ENCODE measurements at places on chromosomes 5 and 9.

DNA sequence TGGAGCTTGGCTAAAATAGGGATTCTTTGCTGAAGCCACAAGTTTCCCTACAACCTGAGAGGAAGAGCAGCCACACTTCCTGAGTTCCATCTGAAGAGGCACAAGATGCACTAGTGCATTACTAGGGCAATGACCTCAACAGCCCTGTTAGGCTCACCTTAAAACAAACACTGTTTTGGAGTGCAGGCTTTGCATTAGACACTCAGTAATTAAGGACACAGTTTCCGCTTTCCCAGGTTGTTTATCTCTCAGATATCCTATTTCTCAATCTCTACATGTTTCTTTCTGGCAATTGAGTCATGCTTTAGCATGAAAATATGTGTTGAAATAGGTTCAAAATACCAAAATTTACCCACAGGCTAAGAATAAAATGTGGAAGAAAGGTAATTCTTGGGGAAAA lies 34.2 kb downstream of the EMB start:
- no peak for DNase-seq

- peak; percentile 9 for DNase-seq
Measured at GRCh38 chr5:4700069-4700468, 440.1 kb upstream of the ADAMTS16 start.

GRCh38 chr5:9067154-9067553 lies 478.7 kb downstream of the SEMA5A start:
- no peak for DNase-seq

- DNase-seq = no peak
Measured at GRCh38 chr5:135228222-135228621, 170.8 kb downstream of the MACROH2A1 start.

GRCh38 chr5:32087086-32088082 lies 86.7 kb downstream of the GOLPH3 start:
- DNase-seq = no peak

GRCh38 chr5:32625106-32625505 lies 39.7 kb downstream of the SUB1 start:
- DNase-seq = no peak

DNA sequence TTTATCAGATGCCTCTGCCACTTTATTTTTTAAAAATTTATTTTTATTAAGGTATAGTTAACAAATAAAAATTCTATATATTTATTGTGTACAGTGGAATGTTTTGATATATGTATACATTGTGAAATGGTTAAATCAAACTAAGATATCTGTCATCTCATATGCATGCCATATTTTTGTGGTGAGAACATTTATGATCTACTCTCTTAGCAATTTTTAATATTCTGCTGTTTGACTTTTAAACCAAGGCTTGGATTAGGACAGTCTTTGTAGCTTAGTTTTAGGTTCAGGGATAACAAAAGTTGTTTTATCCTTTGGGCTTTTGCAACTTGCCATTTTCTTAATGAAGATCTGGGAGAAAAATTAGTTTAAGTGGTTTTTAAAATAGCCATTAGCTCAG lies 46.0 kb upstream of the CDKN2B start:
- DNase-seq = no peak

GRCh38 chr5:87705876-87706275 lies 293.1 kb upstream of the CCNH start:
- no peak for DNase-seq

GRCh38 chr9:97892421-97892820 lies 29.9 kb downstream of the TRMO start:
- DNase-seq = no peak

- DNase-seq = no peak
Measured at GRCh38 chr5:108375768-108376167, 6.1 kb downstream of the FBXL17 start.

DNA sequence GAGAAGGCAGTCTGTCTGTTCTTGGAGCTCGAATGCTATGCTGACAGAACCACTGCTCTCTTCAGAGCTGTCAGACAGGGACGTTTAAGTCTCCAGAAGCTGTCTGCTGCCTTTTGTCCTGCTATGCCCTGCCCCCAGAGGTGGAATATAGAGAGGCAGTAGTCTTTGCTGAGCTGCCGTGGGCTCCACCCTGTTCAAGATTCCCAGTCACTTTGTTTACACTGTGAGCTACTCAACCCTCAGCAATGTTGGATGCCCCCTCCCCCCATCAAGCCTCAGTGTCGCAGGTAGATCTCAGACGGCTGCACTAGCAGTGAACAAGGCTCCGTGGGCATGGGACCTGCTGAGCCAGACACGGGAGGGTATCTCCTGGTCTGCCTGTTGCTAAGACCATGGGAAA lies 344.2 kb downstream of the TMEM161B start:
- no peak for DNase-seq

- no peak for DNase-seq
Measured at GRCh38 chr5:5183189-5183699, 43.1 kb downstream of the ADAMTS16 start.

DNA sequence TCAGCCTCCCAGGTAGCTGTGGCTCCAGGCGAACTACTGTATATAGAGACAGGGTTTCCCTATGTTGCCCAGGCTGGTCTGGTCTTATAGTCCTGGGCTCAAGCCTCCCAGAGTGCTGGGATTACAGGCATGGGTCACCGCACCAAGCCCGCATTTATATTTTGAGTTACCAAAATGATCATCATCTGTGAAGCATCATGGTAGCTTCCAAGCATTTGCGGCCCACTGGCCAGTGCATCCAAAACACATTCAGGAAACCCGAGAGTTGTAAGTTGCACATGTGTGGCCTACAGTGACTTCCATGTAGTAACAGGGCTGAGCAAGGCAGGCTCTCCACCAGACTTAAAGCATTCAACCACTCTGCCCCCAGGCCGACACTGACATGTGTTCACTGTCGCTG lies 2.3 kb downstream of the BRD3OS start:
- DNase-seq = no peak

DNA sequence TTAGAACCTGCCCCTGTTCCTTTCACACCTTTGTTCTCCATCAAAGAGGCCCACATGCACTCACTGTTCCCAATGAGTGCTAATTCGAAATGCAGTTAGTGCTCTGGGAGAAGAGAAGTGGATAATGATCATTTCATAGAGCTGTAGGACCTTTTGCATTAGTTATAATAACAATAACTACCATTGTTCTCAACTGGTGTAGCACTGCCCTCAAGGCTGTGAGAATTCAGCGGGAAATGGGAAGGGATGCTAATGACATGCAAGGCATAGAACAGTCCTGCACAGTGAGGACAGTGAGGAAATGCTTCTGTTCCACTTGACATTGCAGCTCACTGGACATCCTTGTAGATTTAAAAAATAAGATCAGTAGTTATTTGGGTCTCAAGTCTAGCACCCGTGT lies 187.4 kb downstream of the FBXL7 start:
- no peak for DNase-seq

GRCh38 chr5:6837519-6838110 lies 124.4 kb downstream of the TENT4A start:
- DNase-seq = no peak

- DNase-seq = peak; percentile 41
Measured at GRCh38 chr5:102866237-102866600, 111.1 kb downstream of the PAM start.

- DNase-seq = no peak
Measured at GRCh38 chr5:120326651-120327050, 137.4 kb upstream of the PRR16 start.

DNA sequence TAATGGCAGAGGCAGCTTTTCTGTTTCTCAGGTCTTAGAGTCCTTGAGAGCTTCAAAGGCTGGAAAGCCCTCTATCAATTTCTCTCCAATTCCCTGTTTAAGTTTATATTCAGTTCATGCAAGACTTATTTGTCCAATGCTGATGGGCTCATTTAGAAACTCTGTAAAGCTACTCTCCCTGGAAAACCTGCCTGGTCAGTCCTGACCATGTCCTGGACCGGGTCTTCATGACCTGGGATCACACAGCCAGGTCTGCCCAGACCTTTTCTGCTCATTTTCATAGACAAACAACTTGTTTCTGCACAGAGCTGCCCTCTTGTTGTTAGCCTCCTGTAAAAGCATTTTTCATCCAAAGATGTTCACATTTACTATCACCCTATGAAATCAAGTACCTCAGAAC lies 85.4 kb upstream of the TBCA start:
- DNase-seq = no peak

DNA sequence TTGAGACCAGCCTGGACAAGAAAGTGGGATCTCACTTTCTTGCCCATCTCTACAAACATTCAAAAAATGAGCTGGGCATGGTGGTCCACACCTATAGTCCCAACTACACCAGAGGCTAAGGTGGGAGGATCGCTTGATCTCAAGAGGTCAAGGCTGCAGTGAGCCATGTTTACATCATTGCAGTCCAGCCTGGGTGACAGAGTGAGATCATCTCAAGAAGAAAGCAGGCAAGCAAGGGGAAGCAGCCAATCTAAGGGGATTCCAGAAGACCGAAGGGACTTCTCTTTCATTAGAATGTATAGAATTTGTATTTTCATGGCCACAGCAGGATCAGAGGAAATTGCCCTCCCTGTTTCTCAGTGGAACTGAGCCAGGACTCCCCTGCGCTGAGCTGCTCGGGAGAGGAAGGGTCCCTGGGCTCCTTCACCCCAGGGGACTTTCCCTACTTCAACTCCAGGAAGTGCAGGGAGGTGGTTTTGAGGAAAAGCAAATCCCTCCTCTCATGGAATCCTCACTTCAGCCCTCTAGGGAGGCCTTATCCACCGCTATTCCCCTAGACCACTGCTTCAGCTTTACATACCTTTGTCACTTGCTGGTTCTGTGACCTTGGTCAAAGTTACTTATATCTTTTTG lies 12.1 kb downstream of the WWC1 start:
- DNase-seq = no peak

DNA sequence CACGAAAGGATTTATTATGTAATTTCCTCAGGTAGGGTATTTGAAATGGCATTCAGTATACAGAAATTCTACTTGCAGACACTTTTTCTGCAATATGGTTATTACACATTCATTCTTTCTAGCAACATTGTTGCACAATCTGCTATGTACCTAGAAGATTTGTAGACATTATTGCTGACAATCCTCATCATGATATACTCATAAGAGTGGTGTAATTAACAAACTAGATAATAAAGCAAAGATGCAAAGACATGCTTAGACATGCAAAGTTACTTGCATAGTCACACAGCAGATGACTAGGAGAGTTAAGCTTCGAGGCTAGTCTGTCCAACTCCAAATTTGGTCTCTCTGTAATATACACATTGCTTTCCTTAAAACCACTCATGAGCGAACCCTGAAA lies 317.1 kb downstream of the ASTN2 start:
- no peak for DNase-seq

- no peak for DNase-seq
Measured at GRCh38 chr9:75432888-75433287, 344.6 kb downstream of the OSTF1 start.

DNA sequence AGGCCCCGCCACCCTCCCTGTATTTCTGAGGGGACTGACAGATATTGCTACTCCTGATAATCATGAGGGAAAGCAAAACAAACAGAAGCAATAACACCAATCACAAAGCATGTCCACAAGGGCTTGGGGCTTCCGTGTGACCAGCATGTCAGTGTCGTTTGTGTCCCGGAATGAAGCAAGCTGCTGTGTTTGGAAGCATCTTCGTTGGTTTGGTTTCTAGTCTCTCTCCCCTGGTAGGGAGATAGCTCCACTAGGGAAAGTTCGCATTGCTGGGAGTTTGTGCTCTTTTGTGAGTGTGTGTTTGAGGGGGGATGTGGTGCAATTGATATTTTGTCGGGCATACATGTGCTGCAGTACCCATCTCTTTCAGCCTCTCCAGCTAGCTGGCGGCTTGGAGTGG lies 1.4 kb downstream of the GRIA1 start:
- no peak for DNase-seq

DNA sequence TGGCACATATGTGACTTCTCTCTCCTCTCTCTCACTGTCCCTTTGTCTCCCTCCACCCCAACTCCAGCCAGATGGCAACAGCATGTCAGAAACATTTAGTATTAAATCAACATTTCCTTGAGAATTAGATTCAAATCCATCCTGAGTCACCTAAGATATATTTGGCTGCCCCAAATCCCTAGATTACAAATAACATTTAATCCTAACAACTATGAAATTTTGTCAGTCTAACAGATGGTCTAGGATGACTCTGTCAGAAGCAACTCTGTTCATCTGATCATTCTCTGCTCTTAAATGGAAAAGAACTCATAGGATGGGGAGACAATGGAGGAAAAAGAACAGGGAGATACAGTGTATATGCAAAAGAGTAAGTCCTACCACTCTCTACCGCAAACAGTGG lies 201.2 kb downstream of the TSSK1B start:
- peak; percentile 32 for DNase-seq

DNA sequence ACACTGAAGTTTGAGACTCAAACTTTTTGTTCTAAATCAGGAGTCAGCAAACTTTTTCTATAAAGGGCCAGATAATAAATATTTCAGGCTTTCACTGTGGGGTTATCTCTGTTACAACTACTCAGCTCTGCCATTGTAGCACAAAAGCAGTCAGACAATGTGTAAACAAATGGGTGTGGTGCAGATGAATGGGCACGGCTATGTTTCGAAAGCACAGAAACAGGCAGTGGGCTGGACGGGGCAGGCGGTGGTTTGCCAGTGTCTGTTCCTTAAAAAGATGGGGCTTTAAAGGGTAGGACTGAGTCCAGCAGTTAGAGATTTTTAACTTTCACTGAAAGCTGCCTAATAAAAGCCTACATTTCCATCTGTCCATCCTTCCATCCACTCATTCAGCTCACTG lies 48.9 kb downstream of the PFDN1 start:
- DNase-seq = no peak

DNA sequence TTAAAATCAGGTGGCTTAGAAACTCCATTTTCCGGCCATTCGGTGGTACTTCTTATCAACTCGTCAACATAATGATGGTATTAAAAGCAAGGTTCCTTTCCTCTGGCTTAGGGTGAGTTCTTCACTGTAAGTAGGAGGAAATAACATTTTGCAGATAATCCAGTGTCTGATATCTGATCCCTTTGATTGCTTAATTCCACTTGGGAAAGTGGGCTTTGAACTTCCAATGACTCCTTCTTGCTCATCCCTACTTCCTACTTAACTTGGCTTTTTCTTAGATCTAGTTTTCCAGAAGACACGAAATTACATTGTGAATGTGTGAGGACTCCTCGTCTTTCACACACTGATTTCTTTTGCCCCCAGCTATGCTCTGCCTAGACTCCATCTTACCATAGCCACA lies 31.5 kb downstream of the DDX31 start:
- DNase-seq = no peak

Data from DMS 273 treated with DMSO at 0.1 percent for 48 hours (cell line).